ENCODE measurements at places on chromosomes 4 and X. TPM values are rescaled to one million over a fixed set of nuclear protein-coding genes. Genes with fewer than 3 reads are reported as not detected.

DNA sequence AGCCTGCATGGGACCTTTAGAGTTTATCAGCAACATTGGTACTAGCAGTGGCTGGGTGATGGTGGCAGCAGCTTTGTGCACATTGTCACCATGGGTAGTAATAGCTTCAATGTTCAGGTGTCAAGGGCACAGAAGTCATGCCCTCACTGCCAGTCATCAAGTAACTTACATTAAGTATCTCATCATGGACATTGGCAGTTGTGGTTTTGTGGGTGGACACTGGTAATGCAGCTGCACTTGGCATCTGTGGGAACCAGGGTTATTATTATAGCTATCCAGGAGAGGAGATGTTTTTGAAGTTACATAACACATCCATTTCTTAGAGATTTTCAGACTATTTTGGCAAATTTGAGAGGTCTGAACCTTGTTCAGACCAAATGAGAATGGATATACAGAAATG is 243.2 kb upstream of the NOCT start:
- peaks cover 9% of the 10 kb centered on the region for H3K4me1 ChIP-seq
- no peak overlapping the region for H3K4me3 ChIP-seq
- H3K36me3 ChIP-seq: no peaks in the 10 kb centered on the region
- DNase-seq: no peak
- H3K27me3 ChIP-seq: no peaks in the 10 kb centered on the region

GRCh38 chrX:16664626-16665025 is 14.7 kb downstream of the S100G start:
- peaks cover 27% of the 10 kb centered on the region for H3K4me1 ChIP-seq
- peak overlapping the region; percentile 61 for H3K27ac ChIP-seq
- no peak overlapping the region for H3K4me3 ChIP-seq
- H3K27me3 ChIP-seq: no peaks in the 10 kb centered on the region

DNA sequence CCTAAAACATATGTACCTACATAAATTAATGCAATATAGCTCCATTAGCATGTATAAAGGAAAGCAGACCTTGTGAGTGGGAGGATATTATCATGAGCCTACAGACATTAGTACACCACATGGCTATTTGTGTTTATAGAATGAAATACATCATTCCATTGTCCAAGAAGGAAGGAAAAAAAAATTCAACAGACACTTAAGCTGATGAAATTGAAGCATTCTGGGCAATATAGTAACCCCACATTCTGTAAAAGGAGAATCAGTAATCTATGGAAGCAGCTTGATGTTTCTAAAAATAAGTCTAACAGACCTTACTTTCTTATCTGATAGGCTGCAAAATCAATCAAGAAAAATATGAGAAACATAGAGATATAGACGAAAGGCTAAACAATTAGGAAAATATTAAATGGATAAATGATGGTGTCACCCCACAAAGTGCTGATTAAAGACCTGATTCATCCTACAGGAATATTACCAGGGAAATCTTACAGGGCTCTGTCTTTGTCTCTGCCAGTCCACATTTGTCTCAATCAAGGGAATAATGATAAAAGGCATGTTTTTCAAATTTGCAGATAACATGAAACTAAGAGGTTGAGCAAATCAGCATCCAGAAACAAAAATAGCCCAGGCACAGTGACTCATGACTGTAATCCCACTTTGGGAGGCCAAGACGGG is 76.8 kb downstream of the COMMD8 start:
- 0 out of 2 replicates have a peak, but pooled peaks cover 3% of the 10 kb centered on the region for H3K4me1 ChIP-seq
- no peak overlapping the region for H3K4me3 ChIP-seq

DNA sequence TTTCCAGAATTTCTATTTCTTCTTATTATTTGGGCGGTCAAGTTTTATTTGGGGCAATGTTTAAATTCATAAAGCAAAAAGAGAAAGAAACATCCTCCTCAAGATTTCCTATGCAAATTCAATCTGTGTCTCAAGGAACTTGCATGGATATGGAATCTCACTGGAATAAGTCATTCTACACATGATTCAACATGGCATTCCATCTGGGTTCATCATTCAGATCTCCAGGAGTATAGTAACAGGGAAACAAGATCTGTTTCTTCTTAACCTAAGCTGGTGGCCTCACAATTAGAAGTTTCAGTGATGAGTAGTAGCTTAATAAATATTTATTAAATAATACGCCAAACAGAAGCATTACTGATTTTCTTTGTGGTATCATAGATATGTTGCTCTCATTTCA is 19.8 kb downstream of the KLHL34 start:
- no peak for DNase-seq
- H3K27me3 ChIP-seq: no peaks in the 10 kb centered on the region
- no peaks in the 10 kb centered on the region for H3K36me3 ChIP-seq
- peaks cover 3% of the 10 kb centered on the region for H3K4me1 ChIP-seq
- no peak overlapping the region for H3K27ac ChIP-seq

Gene SEPSECS
- 6.2 TPM for total RNA-seq

DNA sequence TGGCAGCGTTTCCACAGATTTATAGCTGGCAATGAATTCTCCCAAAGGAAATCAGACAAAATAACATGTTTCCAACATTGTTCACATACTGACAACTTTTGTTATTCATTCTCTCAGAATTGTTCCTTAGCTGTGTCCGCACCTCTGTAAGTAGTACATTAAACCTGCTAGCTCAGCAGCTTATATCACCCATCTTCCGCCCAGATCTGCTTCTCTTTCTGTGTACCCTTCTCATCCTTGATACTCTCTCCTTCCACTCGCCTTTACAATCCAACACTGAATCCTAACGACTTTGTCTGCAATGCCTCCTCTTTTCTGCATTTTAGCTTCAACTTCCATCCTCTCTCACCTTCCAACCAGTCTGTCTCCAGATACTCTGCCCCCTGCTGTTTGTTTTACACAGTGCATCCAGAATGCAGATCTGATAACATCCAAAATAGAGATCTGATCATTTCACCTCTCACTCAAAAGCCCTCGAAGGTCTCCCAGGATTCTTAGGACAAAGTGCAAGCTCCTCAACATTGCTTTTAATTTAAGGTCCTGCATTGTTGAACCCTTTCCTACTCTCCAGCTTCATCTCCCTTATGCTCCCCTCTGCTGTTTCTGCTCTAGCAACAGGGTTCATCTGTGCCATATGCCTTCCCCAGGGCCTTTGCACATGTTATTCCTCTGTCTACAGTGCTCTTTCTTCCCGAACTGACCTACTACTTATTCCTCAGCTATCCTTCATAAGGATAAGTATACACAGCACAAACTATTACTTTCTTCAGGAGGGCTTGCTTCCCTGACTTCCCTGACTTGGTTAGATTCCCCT is 67.3 kb upstream of the VBP1 start:
- peaks cover 2% of the 10 kb centered on the region for H3K4me1 ChIP-seq
- H3K27ac ChIP-seq: no peak overlapping the region
- H3K27me3 ChIP-seq: 0 out of 2 replicates have a peak, but pooled peaks cover 3% of the 10 kb centered on the region
- no peaks in the 10 kb centered on the region for H3K36me3 ChIP-seq

Gene ADH7
- total RNA-seq: not detected

Gene PAGE4
- total RNA-seq: 0.82 TPM

GRCh38 chr4:44661940-44662622 is 10.7 kb upstream of the YIPF7 start:
- H3K27ac ChIP-seq: no peak overlapping the region
- no peaks in the 10 kb centered on the region for H3K27me3 ChIP-seq
- H3K4me1 ChIP-seq: peaks cover 11% of the 10 kb centered on the region
- no peak for DNase-seq

Gene DMD
- total RNA-seq: 8.4 TPM

- H3K4me1 ChIP-seq: peaks cover 4% of the 10 kb centered on the region
- DNase-seq: no peak
- no peaks in the 10 kb centered on the region for H3K27me3 ChIP-seq
- no peaks in the 10 kb centered on the region for H3K36me3 ChIP-seq
- no peak overlapping the region for H3K27ac ChIP-seq
- no peak overlapping the region for H3K4me3 ChIP-seq
These were observed 117.3 kb upstream of the PPP3CA start for GRCh38 chr4:101464596-101464995.

GRCh38 chr4:134762053-134762452 is 560.5 kb upstream of the PABPC4L start:
- H3K4me3 ChIP-seq: no peak overlapping the region
- peak; percentile 33 for DNase-seq
- H3K4me1 ChIP-seq: no peaks in the 10 kb centered on the region
- no peaks in the 10 kb centered on the region for H3K36me3 ChIP-seq

DNA sequence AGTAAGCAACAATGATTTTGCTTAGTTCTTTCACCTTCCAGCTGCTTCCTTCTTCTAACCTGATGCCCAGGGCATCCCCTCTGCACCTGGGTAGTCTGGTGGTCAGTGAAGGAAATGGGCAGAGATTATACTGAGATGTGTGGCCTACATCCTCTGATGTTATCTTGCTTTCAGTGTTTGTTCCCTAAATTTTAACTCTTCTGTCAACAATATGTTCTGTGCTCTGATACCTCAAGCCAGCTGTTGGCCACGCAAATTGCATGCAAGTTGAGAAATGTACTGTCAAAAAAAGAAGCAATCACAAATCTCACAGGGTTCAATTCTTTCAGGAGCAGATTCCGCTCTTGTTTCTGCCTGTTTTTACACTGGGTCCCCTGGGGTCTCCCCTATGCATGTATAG is 73.8 kb downstream of the FBXW7 start:
- H3K27me3 ChIP-seq: no peaks in the 10 kb centered on the region
- DNase-seq: no peak
- H3K4me1 ChIP-seq: peaks cover 25% of the 10 kb centered on the region
- H3K36me3 ChIP-seq: no peaks in the 10 kb centered on the region
- H3K4me3 ChIP-seq: no peak overlapping the region

GRCh38 chr4:78659264-78659663 is 107.7 kb downstream of the ANXA3 start:
- peaks cover 22% of the 10 kb centered on the region for H3K4me1 ChIP-seq
- peaks cover 3% of the 10 kb centered on the region for H3K27me3 ChIP-seq
- H3K36me3 ChIP-seq: no peaks in the 10 kb centered on the region

- H3K36me3 ChIP-seq: peaks cover 8% of the 10 kb centered on the region
- DNase-seq: no peak
- H3K4me1 ChIP-seq: no peaks in the 10 kb centered on the region
- peaks cover 8% of the 10 kb centered on the region for H3K27me3 ChIP-seq
These were observed 28.0 kb downstream of the SCD5 start for GRCh38 chr4:82770607-82771006.

DNA sequence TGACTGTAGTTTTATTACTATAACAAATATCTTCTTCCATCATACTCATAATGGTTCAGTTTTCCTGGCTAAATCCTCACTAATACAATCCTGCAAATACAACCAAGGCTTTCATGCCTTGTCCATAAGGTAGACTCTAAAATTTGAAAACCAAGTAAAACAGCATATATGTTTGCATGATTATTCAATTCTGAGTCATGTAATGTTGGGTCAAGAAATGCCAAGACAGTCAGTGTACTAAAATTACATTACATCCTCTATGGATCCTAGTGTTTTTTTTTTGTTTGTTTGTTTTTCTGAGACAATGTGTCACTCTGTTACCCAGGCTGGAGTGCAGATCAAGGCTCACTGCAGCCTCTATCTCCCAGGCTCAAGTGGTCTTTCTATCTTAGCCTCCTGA is 38.6 kb upstream of the TEX13D start:
- H3K27me3 ChIP-seq: no peaks in the 10 kb centered on the region
- H3K4me3 ChIP-seq: no peak overlapping the region
- H3K36me3 ChIP-seq: no peaks in the 10 kb centered on the region
- no peak for DNase-seq
- H3K27ac ChIP-seq: no peak overlapping the region

DNA sequence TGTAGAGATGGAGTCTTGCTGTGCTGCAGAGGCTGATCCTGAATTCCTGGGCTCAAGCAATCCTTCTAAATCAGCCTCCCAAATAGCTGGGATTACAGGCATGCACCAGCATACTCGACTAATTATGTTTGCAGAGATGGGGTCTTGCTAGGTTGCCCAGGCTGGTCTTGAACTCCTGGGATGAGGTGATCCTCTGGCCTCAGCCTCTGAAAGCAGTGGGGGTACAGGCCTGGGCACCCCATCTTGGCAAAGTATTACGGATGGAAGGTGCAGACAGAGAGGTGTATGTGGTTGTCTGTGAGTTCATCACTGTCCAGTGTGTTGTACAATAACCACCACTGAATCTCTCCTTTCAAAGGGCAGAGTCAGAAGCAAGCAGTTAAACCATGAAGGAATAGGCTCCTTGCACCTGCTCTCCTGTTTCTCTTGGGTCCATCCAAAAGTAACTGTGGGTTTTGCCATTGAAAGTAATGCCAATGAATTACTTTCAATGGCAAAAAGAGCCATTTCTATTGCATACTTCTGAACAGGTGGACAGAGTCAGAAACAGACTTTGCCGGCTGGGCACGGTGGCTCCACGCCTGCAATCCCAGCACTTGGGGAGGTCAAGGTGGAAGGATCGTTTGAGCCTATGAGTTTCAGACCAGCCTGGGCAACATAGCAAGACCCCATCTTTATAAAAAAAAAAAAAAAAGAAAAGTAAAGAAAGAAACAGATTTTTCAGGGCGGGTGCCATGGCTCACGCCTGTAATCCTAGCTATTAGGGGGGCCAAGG is 7.0 kb upstream of the AKAP17A start:
- H3K4me3 ChIP-seq: no peak overlapping the region
- H3K27me3 ChIP-seq: no peaks in the 10 kb centered on the region
- H3K27ac ChIP-seq: no peak overlapping the region
- no peak for DNase-seq
- H3K4me1 ChIP-seq: peaks cover 8% of the 10 kb centered on the region

DNA sequence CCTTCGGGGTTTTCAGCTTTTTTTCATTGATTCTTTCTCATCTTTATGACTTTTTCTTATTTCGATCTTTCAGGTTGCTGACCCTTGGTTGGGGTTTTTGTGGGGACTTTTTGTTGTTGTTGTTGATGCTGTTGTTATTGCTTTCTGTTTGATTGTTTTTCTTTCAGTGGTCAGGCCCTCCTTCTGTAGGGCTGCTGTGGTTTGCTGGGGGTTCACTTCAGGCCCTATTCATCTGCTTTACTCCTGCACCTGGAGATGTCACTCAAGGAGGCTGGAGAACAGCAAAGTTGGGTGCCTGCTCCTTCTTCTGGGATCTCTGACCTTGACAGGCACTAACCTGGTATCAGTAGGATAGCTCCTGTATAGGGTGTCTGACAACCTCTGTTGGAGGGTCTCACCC is 39.9 kb upstream of the PCDH18 start:
- H3K4me1 ChIP-seq: peaks cover 13% of the 10 kb centered on the region
- no peak overlapping the region for H3K4me3 ChIP-seq
- no peak overlapping the region for H3K27ac ChIP-seq
- H3K36me3 ChIP-seq: peaks cover 5% of the 10 kb centered on the region
- no peaks in the 10 kb centered on the region for H3K27me3 ChIP-seq

- DNase-seq: no peak
- no peak overlapping the region for H3K4me3 ChIP-seq
- peaks cover 18% of the 10 kb centered on the region for H3K4me1 ChIP-seq
- H3K27me3 ChIP-seq: no peaks in the 10 kb centered on the region
- no peak overlapping the region for H3K27ac ChIP-seq
These were observed 129.8 kb downstream of the SORBS2 start for GRCh38 chr4:185682236-185682635.

GRCh38 chr4:164959896-164960295 is 17.6 kb downstream of the TRIM61 start:
- no peaks in the 10 kb centered on the region for H3K27me3 ChIP-seq
- peaks cover 18% of the 10 kb centered on the region for H3K4me1 ChIP-seq
- DNase-seq: no peak
- no peak overlapping the region for H3K4me3 ChIP-seq
- no peaks in the 10 kb centered on the region for H3K36me3 ChIP-seq

- no peak for DNase-seq
- H3K4me1 ChIP-seq: peaks cover 10% of the 10 kb centered on the region
- no peaks in the 10 kb centered on the region for H3K27me3 ChIP-seq
- H3K4me3 ChIP-seq: no peak overlapping the region
These were observed 30.4 kb downstream of the LAMTOR3 start for GRCh38 chr4:99863804-99864203.

GRCh38 chrX:63349307-63349706 is 1.8 kb downstream of the SPIN4 start:
- no peaks in the 10 kb centered on the region for H3K36me3 ChIP-seq
- peak overlapping the region; percentile 90 for H3K4me3 ChIP-seq
- H3K27me3 ChIP-seq: no peaks in the 10 kb centered on the region

All from WTC11 (cell line).